Activated naive CD4-positive, alpha-beta T cell treated with anti-CD3 and anti-CD28 coated beads, Interleukin-2, amount 10 ng/mL, durations not matched to agents 7 days and 5 days (primary cell): ENCODE measurements at places on chromosomes 7 and 10.

GRCh38 chr10:117217196-117217761 is 20.0 kb downstream of the KCNK18 start:
- peak; percentile 45 for DNase-seq

DNA sequence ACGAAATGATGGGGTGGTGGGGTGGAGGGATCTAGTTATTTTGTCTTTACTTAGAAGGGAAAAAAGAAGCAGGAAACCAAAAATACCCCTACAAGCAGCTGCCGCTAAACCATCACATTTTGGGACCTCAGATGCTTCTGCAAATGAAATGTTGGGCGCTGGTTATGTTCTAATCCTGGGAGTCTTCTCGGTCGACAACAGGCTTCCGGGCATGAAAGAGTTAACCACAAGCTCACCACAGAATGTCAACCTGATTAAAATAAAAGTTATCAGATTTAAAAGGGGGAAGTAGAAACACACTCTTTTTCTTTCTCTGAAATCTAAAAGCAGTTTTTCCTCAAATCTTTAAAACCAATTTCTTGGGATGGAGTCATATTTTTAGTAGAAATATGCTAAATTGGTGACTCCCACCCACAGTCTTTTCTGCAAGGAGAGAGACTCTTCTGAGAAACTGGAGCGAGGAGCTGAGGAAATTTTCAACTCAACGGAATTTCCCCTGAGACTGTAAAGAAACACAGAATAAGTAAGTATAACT is 16.8 kb downstream of the IL2RA start:
- DNase-seq: peak; percentile 58

GRCh38 chr7:4851459-4852422 is 10.1 kb downstream of the PAPOLB start:
- no peak for DNase-seq

DNA sequence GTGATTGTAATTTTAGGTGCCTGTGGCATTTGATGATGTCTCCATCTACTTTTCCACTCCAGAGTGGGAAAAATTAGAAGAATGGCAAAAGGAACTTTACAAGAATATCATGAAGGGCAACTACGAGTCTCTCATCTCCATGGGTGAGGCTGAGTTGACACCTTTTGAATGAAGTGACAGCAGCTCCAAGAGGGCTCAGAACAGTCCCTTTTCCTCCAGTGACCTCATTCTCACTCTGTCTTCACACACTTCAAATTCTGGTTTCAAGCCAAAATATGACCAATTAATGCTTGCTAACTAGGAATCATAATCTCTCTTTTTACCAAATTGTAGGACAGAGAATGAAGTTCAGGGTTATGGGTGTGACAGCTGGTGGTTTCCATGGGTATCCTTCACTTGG is 18.9 kb downstream of the ZNF398 start:
- no peak for DNase-seq

DNA sequence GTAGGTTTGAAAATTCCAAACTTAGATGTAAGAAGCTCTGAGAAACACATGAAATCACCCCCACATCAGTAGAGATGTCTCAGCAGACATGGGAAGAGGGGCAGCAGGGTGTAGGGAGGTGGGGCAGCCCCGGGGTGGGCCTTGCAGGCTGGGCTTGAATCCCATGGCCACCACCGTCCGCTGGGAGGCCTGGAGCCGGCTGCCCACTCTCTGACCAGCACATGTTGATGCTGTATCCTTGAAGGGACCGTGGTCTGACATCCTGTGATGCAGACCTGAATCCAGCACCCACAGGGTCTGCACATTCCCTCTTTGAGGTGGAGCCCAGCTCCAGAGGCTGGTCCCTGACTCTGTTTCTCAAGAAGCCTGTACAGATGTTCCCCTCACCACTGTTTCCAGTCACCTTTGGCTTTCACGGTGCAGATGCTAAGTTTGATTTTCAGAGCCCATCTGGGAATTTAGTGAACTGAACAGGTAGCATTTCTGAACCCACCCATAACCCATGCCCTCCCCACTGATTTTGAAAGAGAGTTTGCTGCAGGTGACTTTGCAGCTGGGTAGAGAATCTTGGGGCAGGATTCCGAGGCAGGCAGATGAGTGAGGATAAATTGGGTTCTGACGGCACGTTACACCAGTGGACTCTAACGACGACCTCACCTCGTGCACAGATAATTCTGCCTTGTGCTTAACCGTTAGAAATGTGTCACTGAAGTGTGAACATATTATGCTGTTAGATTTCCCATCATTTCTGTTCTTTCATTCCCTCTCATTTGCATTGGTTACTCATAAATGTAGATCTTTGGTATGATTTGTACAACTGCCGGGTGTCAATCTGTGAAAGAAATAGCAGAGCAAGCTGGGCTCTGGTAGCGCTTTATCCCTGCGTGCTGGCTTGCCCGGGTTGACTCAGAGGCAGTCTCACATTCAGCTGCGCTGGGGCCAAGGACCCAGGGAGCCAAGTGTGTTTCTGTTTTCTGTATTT is 45.7 kb downstream of the IKZF1 start:
- DNase-seq: peak; percentile 81
